ENCODE measurements at places on chromosomes 5 and 9. TPM values are rescaled to one million over a fixed set of nuclear protein-coding genes. Genes with fewer than 3 reads are reported as not detected.

DNA sequence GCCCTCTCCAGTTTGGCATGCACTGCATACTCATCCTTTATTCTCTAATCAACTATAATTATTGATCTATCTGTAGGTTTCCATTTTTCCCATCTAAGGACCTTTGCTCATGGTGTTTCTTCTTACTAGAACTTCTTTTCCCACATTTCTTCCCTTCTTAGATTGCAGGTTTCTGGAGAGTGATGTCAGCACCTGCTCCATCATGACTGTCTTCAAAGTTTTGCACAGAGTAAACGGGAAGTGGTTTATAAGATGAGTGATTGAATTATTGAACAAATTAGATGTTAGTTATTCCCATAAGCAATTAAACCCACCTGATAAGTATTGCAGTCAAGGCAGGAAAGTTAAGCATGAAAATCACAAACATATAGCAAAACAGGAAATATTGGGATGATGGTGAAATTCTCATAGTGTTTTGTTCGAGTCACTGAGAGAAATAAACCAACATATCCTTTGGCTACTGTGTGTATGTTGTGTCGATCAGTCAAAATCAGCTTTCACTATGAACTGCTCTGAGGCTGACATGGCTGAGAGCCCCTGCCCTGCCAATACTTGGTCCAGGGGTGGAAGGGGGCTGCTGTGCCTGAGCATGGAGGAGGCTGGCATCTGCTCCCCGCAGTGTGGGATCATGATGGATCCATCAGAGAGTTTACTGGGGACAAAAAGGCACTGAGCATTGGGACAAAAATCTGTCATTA, 45.5 kb upstream of the S1PR3 start:
- DNase-seq, result no peak

IFNA21 gene
- total RNA-seq, result not detected

DNA sequence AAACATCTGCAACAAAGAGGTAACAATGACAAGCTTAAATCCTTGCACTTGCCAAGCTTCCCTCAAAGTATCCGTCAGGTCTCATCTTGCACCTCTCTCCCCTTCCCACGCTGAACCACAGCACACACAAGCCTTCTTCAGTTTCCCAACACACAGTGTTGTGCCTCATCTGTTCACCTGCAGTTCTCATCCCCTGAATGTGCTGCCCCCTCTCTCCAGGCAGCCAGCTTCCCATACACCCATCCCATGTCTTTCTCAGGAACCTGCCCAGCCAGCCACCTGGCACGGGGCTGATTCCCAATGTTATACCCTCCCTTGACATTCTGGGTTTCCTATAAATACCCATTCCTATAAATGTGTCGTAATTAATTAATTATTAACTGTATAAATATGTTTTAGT, 314.8 kb downstream of the PRELID2 start:
- no peak for DNase-seq

GLDC gene
- 0.39 TPM for total RNA-seq

GRCh38 chr9:18676525-18676924, 202.6 kb downstream of the ADAMTSL1 start:
- DNase-seq, result no peak

GRCh38 chr5:78471896-78472295, 111.5 kb downstream of the SCAMP1 start:
- DNase-seq, result no peak

DNA sequence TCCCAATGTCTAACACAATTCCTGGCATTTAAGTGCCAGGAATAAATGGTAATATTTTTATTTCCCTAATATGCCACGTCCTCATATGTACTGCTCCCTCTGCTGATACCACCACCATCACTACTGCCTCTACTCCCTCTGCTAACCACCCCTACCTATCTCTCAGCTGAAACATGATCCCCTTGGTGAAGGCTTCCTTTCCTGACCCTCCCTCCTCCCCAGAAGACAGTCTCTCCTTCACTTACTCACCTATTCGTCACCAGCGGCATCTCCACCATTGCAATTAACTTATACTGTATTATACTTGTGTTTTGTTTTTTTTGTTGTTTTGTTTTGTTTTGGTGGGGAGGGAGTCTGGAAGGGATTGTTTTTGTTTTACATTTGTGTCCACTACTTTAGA, 4.8 kb downstream of the DENND1A start:
- DNase-seq, result peak; percentile 53

DNA sequence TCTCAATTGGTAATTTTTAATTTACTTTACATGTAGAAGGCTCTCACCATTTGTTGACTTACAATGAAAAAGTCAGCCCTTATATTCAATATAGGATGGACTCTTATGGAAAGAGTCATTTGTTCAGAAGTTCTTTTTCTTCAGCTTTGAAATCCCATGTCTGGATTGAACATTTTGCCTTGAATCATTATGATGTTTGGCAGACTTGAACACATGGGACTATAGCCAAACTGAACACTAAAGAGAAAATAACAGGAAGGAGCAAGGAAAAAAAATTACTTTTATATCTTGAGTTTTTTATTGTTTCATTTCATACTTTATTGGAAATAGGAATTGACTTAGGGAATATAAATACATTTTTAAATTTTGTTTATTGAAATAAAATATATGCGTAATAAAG, 1503.0 kb downstream of the EFNA5 start:
- DNase-seq, result no peak

DNA sequence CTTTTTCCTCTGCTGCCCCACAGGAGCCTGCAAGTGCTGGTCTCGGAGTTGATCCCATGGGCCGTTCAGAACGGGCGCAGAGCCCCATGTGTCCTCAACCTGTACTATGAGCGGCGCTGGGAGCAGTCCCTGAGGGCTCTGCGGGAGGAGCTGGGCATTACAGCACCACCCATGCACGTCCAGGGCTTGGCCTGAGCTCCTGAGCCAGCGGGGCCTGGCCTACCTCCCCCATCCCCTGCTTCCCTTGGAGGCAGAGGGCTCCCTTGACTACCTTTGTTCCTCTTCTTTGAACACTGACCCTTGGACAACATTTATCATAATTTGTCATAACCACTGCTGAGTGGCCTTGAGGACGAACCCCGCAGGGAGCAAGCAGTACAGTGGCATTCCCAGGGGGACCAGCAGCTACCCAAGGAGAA, 6.9 kb upstream of the SLC27A4 start:
- no peak for DNase-seq

All from M059J (cell line).